ENCODE measurements at places on chromosomes 2 and 18.

DNA sequence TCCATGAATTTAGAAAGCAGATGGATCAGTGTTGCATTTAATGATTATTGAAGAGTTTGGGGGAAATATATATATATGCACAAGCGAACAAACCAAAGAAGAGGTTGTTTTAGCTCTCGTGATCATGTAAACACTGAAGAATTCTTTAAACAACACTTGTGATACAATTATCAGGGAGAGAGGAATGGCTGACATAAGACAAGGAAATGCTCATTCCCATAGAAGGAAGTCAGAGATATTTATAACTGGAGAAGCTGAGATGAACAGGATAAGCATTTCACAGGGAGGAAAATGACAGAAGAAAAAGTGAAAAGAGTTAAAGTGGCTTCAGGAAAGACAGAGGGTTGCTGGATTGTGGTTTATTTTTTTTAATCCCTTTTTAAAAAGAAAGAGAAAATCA lies 10.6 kb upstream of the COL6A3 start:
- DNase-seq: no peak

- no peak for DNase-seq
These were observed 39.3 kb downstream of the TSHZ1 start for GRCh38 chr18:75249672-75250470.

- no peak for DNase-seq
These were observed 37.3 kb downstream of the FER1L5 start for GRCh38 chr2:96679848-96680247.

DNA sequence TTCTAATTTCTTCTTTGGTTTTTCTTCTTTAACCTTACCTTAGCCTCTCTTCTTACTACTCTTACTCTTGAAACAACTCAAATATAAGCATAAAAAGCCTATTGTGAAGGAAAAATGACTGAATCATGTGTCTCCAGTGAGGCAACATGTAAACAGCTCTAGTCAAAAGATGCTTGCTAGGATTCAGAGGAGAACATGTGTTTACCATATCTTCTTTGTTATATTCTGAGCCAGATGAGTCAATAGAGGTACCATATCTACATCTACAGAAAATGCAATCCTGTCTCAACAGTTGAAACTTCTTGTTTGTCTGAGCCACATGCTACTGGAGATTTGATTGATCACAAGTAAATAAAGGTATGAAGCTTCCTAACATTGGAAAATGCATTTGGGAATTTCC lies 15.9 kb upstream of the FIGN start:
- DNase-seq: no peak

GRCh38 chr18:56161566-56162260 lies 476.7 kb downstream of the TXNL1 start:
- DNase-seq: no peak

DNA sequence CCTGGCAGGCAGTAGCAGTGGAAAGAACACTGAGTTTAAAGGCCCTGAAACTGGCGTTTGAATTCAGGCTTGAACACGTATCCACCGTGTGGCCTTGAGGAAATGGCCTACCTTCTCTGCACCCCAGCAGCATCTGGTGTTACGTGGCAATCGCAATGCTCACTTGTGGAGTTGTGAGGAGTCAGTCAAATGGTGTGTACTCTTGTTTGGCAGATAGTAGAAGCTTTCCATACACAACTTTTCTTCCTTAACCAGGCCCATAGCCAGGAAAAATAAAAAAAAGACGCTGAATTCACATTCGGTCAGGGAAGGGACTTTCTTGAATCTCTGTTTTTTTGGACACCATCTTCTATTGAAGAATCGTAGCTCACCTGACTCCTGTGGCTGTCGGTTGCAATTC lies 1101.5 kb upstream of the KLHL29 start:
- DNase-seq: no peak

DNA sequence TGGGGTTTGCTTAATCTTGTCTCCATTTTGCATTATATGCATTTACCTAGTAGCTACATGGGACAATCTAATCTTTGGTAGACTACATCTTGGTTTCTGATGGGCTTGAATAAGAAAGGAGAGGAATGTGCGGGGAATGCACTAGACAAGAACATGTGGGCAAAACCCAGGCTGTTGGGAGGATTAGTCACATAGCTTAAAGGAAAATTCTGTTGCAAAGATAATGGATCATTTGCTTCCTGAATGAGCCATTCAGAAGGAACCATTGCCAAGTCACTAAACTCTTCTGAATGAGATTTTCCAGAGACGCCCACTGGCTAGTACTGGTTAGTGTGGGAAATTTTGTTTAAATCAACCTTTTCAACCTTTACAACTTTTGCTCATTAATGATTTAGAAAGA lies 84.8 kb downstream of the OSBPL6 start:
- peak; percentile 34 for DNase-seq

DNA sequence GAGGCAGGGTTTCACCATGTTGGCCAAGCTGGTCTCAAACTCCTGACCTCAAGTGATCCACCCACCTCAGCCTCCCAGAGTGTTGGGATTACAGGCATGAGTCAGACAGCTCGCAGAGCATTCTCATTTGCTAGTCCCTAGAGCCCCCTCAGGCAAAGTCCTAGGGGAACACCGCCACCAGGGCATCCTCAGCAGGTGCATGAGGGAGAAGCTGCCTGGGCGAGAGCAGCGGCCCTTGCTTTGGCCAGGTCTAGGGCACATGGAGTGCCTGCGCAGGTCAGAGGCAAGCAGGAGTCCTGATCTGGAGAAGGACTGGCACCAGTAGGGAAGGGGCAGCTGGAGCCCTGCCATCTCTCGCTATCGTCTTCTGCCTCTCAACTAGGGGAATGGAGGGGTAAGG lies 32.4 kb downstream of the NGEF start:
- no peak for DNase-seq

DNA sequence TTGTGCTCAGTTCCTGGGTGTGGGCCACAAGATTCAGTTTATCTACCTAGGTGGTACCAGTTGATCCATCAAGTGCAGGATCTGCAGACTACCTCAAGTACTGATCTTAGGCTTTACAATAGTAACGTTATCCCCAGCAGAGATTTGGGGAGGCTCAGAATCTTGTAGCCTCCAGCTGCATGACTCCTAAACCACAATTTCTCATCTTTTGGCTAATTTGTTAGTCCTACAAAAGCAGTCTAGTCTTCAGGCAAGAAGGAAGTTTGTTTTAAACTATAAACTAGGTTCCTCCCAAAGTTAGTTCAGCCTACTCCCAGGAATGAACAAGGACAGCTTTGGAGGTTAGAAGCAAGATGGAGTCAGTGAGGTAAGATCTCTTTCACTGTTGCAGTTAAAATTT lies 213.5 kb upstream of the PIEZO2 start:
- no peak for DNase-seq

DNA sequence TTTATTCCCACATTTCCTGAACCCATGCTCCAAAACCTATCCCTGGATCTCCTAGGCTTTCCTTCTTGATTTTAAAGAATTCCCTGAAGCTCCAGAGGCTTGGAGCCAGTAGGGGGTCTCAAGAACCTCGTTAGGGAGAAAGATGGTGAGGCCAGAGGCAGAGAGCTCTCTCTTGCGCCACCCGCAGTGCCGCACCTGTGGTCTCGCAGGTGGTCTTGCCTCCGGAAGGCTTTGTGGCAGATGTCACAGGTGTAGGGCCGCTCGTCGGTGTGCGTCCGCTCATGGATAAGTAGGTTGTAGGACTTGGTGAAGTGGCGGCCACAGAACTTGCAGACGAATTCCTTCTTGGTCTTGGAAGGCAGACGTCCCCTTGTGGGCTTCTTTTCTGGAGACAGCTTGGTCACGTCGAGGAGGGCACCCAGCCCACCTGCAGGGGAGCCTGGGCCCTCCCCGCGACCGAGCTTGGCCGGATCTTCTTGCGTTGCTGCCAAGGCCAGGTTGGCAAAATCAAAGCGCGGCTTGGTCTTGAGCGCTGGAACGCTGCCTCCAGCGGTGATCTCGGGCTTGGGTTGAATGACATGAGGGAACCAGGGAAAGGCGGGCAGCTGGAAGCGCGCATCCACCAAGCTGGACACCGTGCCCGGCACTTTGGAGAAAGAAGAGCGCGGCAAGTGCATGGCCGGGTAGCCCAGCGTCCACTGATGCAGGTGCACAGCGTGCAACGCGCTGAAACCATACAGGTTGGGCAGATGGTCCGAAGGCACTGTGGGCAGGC lies 5.3 kb downstream of the OSR1 start:
- DNase-seq: no peak

- DNase-seq: no peak
These were observed 39.5 kb upstream of the NPAS2 start for GRCh38 chr2:100780203-100781008.

DNA sequence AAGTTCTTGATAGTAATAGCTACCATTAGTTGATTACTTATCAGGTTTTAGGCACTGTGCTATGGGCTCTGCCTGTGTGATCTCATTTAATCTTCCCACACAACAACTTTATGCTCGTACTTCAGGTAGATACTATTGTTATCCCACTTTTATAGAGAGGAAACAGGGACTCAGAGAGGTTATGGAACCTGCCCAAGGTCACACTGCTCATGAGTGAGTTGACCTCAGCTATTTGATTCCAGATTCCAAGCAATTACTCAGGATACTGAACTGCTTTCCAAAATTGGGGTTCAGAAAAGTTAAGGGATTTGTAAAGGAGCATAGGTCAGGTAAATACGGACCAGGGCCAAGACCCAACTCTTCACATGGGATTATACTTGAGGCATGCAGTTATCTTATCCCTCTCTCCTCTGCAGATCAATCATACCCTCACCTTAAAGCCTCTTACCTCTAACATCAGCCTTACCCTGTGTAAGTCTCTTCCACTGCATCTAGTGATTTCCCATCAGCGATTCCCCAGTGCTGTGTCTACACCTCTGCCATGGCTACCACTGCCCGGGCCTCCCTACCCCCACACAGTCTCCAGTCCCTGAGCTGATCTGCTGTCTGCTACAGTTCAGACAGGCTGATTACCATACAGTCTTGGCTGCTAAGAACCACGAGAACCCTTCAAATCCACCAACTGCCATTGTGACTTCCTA lies 74.4 kb downstream of the ANTXR1 start:
- DNase-seq: no peak
